Hematopoietic multipotent progenitor cell (in vitro differentiated cells): ENCODE measurements at places on chromosomes 7 and 10.
A peak's percentile ranks its signal among the peaks of the same experiment; 100 is the strongest.

DNA sequence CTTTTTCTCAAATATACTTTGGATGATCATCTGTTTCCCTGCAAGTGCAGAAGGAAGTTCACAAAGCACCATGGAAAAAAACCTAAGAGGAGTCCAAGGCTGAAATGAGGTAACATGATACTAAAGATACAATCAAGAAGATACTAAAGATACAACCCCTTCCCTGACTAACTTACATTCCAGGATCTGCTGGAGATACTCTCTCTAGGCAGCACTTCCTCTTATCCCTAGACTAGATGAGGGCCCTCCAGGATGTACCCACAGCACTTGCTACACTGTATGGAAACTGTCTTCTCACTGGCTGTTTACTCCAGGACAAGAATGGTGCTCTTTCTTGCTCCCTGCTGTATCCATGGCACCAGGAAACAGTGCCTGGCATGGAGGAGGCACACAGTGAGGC lies 116.4 kb upstream of the NFE2L3 start:
- DNase-seq, result no peak

DNA sequence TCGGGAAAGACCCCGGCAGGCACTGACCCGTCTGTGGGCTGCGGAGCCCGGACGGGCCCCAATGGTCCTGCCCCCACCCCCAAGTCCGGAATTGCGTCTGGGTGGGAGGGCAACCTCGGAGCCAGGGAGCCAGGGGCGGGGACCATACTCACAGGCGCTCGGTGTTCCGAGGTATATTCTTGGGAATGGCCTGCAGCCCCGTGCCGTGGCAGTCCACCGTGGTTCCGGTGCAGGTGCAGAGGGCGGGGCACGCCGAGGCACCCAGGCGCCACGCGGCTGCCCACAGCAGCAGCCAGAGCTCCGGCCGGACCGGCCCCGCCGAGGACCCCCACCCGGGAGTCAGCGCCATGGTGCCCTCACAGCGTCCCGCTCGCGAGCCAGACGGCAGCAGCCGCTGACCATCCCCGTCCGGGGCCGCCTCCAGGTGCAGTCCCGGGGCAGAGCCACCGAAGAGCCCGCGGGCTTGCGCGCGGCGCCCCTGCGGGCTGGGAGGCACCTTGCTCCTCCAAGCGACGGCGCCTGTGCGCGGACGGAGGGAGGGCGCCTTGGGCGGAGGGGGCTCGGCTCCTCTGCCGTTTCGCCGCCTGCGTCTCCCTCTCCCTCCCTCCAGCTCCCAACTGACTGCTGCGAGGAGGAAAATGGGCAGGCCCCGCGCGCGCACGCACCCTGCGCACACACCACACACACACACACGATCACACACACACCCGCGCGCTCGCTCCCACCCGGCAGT lies at the start of gene SLIT1:
Gene SLIT1 (minus strand): TSS at position 634 of the 733 bp plus-strand sequence. CDS start 285 bp downstream, at position 349.
- DNase-seq, result peak; percentile 19

GRCh38 chr10:97539523-97540200 lies 32.9 kb upstream of the ANKRD2 start:
- no peak for DNase-seq

- no peak for DNase-seq
Measured at GRCh38 chr7:117088623-117089194, 135.4 kb downstream of the ST7 start.

- no peak for DNase-seq
Measured at GRCh38 chr10:3786295-3787015, 1.4 kb upstream of the KLF6 start.

DNA sequence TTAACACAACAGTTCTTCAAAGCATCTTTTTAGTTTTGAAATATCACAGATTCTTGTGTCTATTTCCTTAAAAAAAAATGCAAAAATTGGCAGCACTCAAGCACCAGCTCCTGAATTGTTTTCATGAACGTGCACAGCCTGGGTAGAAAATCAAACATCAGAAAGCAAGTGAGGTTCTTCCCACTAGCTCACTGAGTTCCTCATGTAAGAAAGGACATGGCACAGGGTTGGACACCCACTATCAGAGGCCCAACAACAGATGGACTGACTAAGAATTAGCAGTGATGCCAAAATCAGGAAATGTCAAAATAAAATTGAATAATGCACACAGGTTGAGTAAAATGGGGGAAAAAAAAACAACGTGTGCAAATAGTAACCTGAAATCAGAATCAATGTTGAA lies 146.8 kb downstream of the PCLO start:
- no peak for DNase-seq

DNA sequence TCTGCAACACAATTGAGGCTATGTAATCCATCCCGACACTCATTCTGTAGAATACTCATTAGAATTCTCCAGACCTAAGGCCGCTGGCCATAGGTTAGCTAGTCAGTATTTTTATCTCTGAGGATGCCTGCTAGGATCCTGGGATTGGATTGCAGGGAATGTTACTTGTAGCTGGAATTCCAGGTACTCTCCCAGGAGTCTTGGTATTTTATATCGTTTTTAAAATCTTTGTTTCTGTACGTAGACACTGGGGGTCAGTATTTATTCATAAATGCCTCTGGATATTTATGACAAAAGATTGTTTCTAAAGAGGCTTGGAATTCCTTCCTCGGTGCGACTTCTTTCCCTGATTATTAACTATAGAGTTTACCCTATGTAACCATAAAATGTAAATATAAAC lies 40.1 kb downstream of the BPGM start:
- no peak for DNase-seq

DNA sequence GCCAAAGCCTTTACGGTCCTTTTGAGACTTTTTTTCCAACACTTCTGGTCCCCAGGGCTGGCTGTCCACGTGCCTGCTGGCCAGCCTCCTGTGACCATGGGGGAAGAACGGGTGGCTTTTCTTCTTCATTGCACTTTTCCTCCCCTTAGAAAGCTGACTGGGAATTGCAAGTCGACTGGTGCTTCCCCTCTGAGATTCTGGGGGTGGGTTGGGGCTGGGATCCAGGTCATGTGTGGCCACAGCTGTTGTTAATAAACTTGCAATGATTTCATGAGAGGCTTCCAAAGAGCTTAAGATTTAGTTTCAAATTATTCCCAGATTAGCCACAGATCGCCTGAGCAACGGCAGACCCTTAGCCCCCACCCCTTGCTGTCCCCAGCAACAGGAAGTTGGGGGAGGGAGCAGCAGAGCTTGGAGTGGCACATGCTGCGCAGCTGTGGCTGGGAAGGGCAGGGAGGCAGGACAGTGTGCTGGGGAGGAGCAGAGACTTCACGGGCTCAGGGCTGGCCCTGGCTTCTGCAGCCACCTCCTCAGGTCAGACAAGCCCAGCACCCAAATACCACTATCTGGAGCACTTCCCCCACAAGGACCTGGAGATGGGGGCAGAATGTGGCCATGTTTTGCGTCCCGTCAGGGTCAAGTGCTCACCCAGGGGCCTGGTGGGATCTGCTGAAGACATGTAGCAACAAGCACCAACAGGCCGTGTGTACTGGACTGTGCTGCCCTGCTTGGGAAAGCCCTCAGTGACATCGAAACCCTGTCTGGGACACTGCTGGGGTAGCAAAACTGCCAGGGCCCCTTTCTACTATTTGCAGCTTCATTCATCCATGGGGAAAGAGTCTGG lies 147.1 kb downstream of the RNF216 start:
- DNase-seq, result no peak

GRCh38 chr10:4069491-4069890 lies 284.5 kb upstream of the KLF6 start:
- DNase-seq, result no peak

DNA sequence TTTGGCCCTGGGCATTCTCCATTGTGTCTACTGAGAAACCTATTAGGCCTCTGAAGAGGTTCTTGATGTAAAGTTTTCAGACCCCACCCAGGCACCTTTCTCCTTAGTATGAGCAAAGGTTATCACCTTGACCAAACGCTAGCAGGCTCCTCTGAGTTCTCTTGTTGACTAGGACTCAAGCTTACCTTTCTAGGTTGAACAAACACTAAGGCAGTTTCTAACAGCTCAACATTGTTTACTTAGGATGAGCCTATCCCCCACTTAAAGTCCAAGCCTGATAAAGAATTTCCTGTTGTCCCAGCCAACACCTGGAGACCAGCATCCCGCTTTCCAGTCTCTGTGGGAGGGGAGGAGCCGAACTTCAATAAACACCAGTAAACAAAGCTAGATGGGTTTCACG lies 26.3 kb upstream of the ITGB8 start:
- no peak for DNase-seq

GRCh38 chr10:123562387-123562786 lies 103.8 kb upstream of the GPR26 start:
- no peak for DNase-seq

DNA sequence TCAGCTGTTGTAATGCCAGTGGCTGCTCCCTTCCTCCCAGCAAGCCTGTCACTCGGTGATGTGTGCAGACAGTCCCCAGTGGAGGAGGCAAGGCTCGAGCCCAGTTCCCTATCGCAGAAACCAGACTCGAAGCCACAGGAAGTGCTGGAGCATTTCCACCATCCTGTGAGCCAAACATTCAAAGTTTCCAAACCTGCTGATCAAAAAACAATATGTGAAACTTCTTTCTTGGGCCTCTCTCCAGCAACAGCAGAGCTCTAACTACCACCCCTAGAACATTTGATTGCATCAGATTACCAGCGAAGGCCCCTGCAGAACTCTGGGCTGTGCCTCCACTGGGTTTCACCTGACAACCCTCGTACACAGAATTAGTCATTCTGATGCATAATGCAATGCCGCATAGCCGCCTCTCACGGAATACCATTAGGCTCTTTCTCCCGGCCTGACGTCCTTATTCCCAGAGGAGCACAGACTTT lies 94.0 kb downstream of the ELMO1 start:
- DNase-seq, result peak; percentile 92

DNA sequence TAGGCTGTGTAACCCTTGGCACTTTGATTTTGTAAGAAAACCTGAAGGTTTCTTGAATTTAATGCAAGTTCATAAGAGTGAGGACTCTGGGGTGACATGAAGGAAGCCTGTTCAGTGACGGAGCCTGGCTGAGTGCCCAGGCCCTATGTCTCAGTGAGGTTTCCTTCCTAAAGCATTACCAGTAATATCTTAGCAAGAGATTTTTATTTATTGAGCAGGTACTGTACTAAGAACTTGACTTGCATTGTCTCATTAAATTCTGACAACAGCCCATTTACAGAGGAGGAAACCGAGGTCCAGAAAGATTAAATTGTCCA lies 197.2 kb downstream of the HECW1 start:
- DNase-seq, result no peak

GRCh38 chr7:30159698-30160143 lies 24.9 kb downstream of the MTURN start:
- DNase-seq, result peak; percentile 76

DNA sequence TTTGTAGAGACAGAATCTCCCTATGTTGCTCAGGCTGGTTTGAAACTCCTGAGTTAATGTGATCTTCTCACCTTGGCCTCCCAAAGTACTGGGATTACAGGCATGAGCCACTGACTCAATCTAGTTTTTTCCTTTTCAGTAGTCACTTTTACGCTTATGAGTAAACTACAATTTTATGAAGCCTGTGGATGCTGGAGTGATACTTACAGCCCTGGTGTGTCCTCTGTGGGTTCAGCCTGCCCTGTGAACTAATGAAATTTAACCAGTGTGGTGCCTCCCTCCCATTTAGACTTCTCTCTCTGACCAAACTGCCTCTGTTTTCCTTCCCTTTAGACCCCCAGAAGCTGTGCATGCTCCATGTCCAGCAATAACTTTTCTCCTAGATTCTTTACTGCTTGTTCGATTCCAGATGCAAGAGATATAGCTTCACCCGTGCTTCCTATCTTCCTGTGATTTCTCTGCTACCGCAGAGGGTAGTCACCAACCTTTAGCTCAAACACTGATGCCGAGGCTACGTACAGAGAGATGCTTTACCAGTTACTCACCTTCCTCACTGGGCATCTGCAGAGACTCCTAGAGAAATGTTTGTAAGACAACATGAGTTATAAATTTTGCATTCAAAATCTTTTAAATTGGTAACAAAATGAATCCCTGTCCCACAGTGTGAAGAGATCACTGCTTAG lies 90.8 kb downstream of the KIAA1217 start:
- no peak for DNase-seq

- DNase-seq, result no peak
Measured at GRCh38 chr10:97049670-97050069, 136.1 kb downstream of the SLIT1 start.

DNA sequence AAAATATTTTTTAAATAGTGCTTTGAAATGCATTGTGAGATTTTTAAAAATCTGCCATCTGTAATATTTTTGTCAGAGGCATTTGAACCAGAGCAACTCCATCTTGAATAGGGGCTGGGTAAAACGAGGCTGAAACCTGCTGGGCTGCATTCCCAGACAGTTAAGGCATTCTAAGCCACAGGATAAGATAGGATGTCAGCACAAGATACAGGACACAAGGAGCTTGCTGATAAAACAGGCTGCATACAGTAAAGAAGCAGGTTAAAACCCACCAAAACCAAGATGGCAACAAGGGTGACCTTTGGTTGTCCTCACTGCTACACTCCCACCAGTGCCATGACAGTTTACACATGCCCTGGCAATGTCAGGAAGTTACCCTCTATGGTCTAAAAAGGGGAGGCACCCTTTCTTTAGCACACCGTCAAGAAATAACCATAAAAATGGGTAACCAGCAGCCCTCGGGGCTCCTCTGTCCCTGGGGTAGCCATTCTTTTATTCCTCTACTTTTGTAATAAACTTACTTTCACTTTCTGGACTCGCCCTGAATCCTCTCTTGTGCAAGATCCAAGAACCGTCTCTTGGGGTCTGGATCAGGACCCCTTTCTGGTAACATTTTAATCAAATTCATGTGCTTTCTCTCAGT lies 273.7 kb downstream of the SEMA3D start:
- no peak for DNase-seq

- DNase-seq, result no peak
Measured at GRCh38 chr10:51765284-51765971, 66.0 kb upstream of the CSTF2T start.

DNA sequence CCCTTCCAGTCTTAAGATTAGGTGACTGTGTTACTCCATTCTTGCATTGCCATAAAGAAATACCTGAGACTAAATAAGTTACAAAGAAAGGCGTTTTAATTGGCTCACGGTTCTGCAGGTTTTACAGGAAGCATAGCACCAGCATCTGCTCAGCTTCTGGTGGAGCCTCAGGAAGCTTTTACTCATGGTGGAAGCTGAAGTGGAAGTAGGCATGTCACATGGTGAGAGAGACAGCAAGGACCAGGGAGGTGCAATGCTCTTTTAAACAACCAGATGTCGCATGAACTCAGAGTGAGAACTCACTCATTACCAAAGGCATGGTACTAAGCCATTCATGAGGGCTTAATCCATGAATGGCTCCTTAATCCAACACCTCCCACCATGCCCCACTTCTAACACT lies 34.0 kb upstream of the TMEM273 start:
- DNase-seq, result peak; percentile 31

GRCh38 chr10:117755659-117756014 lies 213.1 kb downstream of the EMX2 start:
- no peak for DNase-seq
